Spleen (tissue), 13 donors: ENCODE measurements at places on chromosomes 11 and 22. TPM values are rescaled to one million over a fixed set of nuclear protein-coding genes. Genes with fewer than 3 reads are reported as not detected.
A peak's percentile ranks its signal among the peaks of the same experiment; 100 is the strongest.

- DNase-seq = no peak
- H3K4me3 ChIP-seq = no peak overlapping the region
- no peaks in the 10 kb centered on the region for H3K4me1 ChIP-seq
- H3K27me3 ChIP-seq = no peaks in the 10 kb centered on the region
Measured at GRCh38 chr11:111999111-111999510, 26.1 kb upstream of the DLAT start.

- peaks cover 31% of the 10 kb centered on the region for H3K4me1 ChIP-seq
- peaks cover 5% of the 10 kb centered on the region for H3K27me3 ChIP-seq
- H3K27ac ChIP-seq = peak overlapping the region; percentile 90
- H3K4me3 ChIP-seq = no peak overlapping the region
Measured at GRCh38 chr22:38873469-38874411, 1.7 kb upstream of the CBX6 start.

DNA sequence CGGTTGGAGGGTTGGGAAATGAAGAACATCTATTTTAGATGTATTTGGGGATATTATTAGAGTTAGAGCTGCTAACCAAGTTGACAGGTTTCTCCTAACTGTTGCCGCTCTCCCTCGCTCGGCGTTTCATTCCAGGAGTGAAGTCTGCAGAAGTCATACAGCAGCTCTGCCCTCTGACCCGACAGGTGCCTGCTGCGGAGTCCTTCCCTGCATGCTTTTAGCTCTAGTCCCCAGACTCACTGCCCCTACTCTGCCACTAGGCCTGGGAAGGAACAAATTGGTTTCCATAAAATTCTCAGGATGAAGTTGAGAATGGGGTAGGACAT is 124.9 kb downstream of the DBX1 start:
- no peak for DNase-seq
- H3K27ac ChIP-seq = no peak overlapping the region
- no peaks in the 10 kb centered on the region for H3K36me3 ChIP-seq
- no peak overlapping the region for H3K4me3 ChIP-seq
- no peaks in the 10 kb centered on the region for H3K4me1 ChIP-seq

Gene ADORA2A
- polyA plus RNA-seq = 14.2 TPM

Gene CDC42BPG
- polyA plus RNA-seq = 2.0 TPM

- H3K4me1 ChIP-seq = peaks cover 99% of the 10 kb centered on the region
- no peak overlapping the region for H3K4me3 ChIP-seq
- peak overlapping the region; percentile 85 for H3K27ac ChIP-seq
- DNase-seq = no peak
Measured at GRCh38 chr11:120217941-120218694, 7.3 kb downstream of the OAF start.

- no peaks in the 10 kb centered on the region for H3K27me3 ChIP-seq
- no peak for DNase-seq
Measured at GRCh38 chr11:45333001-45333971, 47.1 kb upstream of the SYT13 start.

GRCh38 chr22:26602127-26602526 is 12.2 kb upstream of the TPST2 start:
- H3K4me1 ChIP-seq = no peaks in the 10 kb centered on the region
- no peaks in the 10 kb centered on the region for H3K36me3 ChIP-seq
- DNase-seq = no peak
- H3K27ac ChIP-seq = no peak overlapping the region
- H3K4me3 ChIP-seq = no peak overlapping the region
- no peaks in the 10 kb centered on the region for H3K27me3 ChIP-seq

- DNase-seq = no peak
- H3K27ac ChIP-seq = no peak overlapping the region
- H3K4me3 ChIP-seq = no peak overlapping the region
- H3K4me1 ChIP-seq = no peaks in the 10 kb centered on the region
- H3K36me3 ChIP-seq = no peaks in the 10 kb centered on the region
- no peaks in the 10 kb centered on the region for H3K27me3 ChIP-seq
Measured at GRCh38 chr11:10038521-10039302, 255.3 kb downstream of the SBF2 start.

Gene RAB6A
- 36.9 TPM for polyA plus RNA-seq

- no peak overlapping the region for H3K4me3 ChIP-seq
- H3K27ac ChIP-seq = no peak overlapping the region
- no peaks in the 10 kb centered on the region for H3K36me3 ChIP-seq
- no peak for DNase-seq
- H3K27me3 ChIP-seq = no peaks in the 10 kb centered on the region
Measured at GRCh38 chr22:27533105-27533745, 268.3 kb downstream of the MN1 start.

DNA sequence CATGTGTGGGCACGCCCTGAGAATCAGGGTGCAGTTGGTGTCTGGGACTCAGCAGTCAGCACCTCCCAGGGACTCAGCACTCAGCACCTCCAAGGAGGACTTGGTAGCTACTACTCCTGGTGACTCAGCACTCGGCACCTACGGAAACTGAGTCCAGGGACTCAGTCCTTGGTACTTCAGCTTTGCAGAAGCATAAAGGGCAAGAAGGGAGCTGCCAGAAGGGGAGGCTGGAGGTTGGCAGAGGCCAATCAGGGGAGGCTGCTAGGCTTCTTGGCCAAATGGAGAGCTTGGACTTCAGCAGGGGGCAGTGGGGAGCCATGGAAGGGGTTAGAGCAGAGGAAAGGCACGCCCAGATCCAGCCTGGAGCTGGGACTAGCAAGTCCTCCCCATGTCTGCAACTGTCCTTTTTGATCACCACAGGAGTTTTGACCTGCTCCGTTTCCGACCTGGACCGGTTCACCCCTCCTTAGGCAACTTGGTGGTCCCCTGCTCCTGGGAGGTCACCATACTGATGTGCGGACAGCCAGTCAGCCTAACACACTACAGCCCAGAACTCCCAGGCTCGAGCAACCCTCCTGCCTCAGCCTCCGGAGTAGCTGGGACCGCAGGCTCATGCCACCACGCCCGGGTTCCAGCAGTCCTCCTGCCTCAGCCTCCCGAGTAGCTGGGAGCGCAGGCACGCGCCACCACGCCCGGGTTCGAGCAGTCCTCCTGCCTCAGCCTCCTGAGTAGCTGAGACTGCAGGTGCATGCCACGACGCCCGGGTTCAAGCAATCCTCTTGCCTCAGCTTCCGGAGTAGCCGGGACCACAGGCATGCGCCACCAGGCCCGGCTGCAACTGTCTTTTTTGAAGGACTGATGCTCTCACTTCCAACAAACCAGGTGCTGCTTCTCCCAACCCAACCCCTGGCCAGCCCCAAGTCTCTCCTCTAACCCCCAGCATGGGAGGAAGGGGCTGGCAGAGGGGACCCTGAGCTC is 1.5 kb downstream of the ANO9 start:
- H3K4me3 ChIP-seq = no peak overlapping the region
- H3K27ac ChIP-seq = no peak overlapping the region
- H3K27me3 ChIP-seq = no peaks in the 10 kb centered on the region
- H3K36me3 ChIP-seq = no peaks in the 10 kb centered on the region
- no peak for DNase-seq
- H3K4me1 ChIP-seq = peaks cover 40% of the 10 kb centered on the region
